CD4-positive, CD25-positive, alpha-beta regulatory T cell (primary cell): ENCODE measurements at places on chromosomes 6 and 20.

GRCh38 chr20:2754424-2754823 is 46.0 kb downstream of the CPXM1 start:
- DNase-seq: no peak

DNA sequence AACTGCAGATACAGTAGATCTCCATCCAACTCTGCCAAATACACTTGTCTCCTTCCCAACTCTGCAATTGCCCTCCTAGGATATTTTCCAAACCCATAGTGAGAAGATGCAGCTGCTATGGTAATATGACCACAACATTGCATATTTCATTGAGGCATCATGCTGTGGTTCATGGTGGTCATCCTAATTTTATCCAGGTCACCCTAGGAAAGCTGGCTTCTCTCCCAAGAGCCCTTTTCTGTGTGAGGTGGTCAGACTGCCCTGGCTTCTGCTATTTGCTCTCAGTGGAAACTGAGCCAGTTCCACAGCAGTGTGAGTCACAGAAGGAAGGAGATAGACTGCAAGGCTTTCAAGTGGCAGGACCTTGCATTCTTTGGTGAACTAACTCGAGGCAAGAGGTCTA is 5.5 kb downstream of the OGFRL1 start:
- no peak for DNase-seq

DNA sequence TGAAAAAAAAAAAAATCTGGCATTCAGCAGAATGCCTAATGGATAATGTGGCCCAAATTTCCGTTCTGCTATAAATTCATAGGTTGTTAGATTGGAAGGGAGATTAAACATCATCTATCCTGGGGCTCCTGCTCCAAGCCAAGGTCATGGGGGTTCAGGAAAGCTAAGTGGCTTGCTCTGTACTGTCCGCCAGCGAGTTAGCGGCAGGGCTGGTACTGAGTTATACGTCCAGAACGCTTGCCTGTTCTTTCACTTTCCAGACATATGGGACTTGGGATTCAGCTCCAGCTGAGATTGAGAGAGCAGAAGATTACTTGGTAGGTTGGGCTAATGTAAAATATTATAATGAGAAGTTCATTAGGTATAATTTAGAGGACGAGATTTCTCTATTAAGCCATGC is 858 bp downstream of the RWDD1 start:
- DNase-seq: no peak

DNA sequence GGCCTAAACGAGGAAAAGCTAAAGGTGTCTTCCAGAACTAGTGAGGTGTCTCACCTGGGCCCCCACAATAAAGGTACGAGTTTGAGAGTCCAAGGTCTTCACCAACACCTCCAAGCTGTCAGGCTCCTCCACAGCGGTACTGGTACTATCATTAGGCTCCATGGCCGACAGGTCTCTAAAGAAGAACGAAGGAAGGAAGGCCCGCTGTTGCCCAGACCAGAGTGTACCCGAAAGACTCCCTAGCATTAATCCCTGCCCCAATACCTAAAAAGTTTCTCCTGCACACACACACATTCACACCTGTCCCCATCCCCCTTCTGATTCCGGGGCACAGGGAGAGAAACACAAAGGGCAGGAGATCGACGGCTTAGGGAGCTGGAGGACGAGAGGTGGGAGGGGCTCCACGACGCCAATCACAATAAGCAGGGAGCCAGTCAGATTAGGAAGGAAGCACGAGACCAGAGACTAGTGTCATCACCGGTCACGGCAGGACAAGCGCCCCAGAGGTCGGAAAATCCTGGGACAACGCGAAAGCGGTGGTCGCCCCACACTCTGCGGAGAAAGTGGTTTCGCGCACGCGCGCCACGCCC is 764 bp downstream of the BAG6 start:
- no peak for DNase-seq

DNA sequence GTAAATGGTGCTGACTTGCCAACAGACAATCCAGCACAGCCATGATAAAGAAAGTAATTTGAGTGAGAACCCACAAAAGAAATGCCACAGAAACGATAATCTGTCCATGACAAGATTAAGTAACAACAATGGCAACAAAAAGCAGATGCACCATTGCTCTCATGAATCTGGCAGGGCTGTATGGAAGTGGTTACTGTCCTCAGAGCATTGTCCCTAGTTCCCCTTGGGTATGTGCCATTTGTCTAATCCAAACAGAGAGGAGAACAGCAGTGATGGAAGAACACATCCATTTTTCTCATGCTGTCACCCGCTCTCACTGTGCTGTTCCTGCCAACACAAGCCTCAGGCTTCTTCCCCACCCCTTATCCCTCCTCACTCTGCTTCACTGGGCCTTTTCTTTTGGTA is 65.8 kb downstream of the REV3L start:
- no peak for DNase-seq

- DNase-seq: no peak
Observed at GRCh38 chr6:147381712-147382111, 126.8 kb upstream of the SAMD5 start.

DNA sequence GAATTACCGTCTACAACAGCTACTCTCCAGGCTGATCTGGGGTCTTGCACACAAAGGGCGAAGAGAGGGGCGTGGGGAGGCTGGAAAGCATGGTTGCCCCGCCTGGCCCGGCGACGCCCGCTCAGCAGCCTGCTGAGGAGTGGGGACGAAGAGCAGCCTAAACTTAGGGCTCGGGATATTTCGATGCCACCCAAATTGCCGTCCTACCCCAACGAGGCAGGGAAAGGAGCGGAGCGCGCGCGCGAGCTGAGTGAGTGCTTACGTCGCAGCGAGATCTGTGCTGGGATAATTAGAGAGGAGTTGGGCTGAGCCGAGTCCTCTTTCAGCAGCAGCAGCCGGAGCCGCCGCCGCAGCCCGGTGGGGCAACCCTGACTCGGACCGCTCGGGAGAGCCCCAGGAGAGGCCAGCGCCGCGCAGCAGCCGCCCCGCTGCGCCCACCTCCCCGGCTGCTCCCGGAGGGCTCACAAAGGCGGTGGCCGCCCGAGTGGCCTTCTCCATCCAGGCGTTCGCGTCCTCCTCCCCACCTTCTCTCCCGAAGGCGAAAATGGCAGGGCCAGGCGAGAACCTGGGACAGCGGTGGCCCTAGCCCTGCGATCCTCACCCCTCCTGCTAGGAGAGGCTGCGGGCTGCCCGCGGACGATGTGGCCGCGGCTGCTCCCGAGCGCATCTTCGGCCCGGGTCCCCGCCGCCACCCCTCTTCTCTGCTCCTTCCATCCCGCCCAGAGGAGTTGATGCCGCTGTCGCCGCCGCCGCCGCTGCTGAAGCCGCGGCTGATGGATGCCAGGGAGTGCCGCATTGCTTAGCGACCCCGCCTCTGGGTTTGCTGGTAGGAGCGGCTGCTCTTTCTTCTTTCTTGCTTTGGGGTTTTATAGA is at the start of gene CLVS2:
CLVS2 (plus strand) TSS at position 315 of the 873 bp plus-strand sequence. CDS start 1,543 bp downstream, outside the sequence.
- no peak for DNase-seq

DNA sequence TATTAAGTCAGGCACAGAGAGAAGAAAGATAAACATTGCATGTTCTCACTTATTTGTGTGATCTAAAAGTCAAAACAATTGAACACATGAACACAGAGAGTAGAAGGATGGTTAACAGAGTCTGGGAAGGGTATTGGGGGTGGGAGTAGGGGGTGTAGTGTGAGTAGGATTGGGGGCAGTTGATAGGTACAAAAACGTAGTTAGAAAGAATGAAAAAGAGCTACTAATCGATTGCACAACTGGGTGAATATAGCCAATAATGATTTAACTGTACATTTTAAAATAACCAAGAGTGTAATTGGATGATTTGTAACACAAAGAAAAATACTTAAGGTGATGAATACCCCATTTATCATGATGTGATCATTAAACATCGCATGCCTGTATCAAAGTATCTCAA is 333.3 kb downstream of the HAO1 start:
- no peak for DNase-seq

GRCh38 chr6:158955255-158955654 is 44.7 kb downstream of the RSPH3 start:
- DNase-seq: no peak

- no peak for DNase-seq
Observed at GRCh38 chr6:45685076-45685475, 307.3 kb upstream of the SUPT3H start.

- no peak for DNase-seq
Observed at GRCh38 chr20:13101276-13101675, 92.5 kb downstream of the SPTLC3 start.

GRCh38 chr6:158680481-158680880 is 30.6 kb downstream of the SYTL3 start:
- no peak for DNase-seq

DNA sequence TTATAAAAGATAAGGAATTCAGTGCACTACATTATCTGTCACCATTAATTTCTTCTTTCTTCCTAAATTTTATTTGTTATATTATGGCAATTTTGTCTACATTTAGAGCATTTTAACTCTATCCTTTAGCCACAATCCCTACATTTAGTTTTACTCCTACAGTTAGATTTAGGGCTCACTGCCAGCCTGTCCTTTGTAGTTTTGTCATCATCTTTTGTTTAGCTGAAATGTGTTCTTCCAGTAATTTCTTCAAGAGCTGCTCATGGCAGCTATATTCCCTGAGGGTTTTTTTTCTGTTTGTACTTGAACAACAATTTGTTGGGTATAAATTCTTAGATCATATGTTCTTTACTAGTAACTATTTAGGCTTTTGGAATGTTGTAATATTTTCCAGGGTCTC is 72.7 kb upstream of the B3GAT2 start:
- DNase-seq: no peak

- no peak for DNase-seq
Observed at GRCh38 chr6:83151114-83151513, 42.0 kb downstream of the PGM3 start.

GRCh38 chr6:79416931-79417330 is 120.3 kb downstream of the LCA5 start:
- no peak for DNase-seq

- DNase-seq: peak; percentile 22
Observed at GRCh38 chr6:26129656-26130055, 42.4 kb downstream of the HFE start.

DNA sequence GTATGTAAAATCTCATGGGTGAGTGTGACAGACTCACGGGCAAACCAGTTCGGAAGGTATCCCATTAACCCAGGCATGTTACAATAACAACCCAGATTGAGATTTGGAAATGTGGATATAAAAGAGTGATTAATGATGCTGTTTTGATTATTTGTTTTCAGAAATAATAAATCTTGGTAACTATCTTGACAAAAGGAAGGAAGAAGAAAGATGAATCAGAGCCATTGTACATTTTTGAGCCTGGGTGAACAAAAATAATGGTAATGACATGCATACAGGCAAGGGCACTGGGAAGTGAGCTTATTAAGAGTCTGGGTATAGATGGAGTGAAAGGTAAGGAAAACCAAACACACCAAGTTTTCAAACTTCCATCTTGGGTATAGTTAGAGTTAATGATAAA is 862.0 kb downstream of the PHF3 start:
- no peak for DNase-seq

- DNase-seq: no peak
Observed at GRCh38 chr6:116251568-116252384, 2.1 kb downstream of the TSPYL4 start.

DNA sequence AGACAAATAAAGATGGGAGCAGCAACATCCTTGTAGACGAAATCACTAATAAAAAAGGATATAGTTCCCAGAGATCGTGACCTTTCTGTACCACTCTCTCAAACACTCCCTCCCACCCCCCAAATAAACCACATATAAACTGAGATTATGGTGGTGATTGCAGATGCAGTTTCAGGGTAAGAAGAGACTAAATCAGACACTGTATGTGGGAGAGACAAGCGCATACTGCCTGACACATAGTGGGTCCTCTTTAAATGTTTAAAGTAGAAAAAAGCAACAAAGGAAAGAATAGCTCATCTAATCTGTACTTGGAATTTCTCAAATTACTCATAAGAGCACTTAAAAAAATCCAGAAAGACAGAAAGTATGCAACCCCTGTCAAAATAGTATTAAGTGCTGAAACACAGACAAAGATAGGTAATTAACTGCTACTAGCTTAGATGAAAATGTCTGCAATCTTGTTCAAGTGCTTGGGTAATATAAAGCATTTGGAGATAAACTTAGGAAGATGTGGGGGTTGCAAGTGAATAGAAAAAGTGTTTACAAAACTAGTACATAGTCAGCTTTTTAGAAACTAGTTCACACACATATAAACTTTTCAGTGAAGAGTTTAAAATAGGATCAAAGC is 151.6 kb downstream of the BACH2 start:
- no peak for DNase-seq

DNA sequence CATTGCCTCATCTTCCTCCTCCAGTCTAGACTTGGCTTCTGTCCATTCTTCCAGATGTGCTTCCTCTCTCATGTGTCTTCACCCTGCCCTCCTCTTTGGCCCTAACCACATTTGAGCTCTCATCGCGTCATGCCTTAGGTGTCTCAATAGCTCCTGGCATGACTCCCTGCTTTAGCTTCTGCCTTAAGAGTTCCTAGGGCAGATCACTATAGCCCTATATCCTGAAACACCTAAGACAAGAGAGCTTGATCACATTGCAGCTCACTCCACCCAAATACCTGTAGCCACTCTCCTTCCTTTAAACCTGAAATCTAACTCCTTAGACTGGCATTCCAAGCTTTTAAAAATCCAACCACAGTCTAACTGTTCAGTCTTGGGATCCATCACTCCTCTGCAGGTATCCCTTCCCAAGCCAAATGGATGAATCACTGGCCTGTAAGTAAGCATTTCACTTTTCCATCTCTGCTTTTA is 69.0 kb upstream of the STXBP5 start:
- DNase-seq: no peak

- no peak for DNase-seq
Observed at GRCh38 chr6:170405311-170405975, 98.9 kb downstream of the FAM120B start.

- no peak for DNase-seq
Observed at GRCh38 chr6:16377470-16377869, 139.1 kb downstream of the GMPR start.

DNA sequence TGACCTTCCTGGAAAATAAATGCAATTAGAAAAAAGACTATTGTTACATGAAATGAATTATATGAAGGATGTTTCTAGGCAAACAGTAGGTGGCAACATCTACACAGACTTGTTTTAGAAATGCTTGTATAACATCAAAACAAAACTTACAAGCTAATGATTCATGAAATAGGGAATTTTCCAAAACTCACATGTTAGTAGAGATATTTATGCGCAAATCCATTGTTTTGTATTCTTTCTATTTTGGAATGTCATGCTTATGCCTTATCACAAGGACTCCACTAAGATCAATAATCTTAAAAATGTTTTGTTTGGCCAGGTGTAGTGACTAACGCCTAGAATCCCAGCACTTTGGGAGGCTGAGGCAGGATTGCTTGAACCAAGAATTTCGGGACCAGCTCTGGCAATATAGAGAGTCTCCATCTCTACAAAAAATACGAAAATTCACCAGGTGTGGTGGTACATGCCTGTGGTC is 32.3 kb upstream of the LGSN start:
- peak; percentile 24 for DNase-seq

GRCh38 chr20:23774081-23774480 is 23.3 kb upstream of the CST1 start:
- DNase-seq: no peak

GRCh38 chr6:98477231-98477630 is 357.1 kb upstream of the POU3F2 start:
- DNase-seq: no peak
